ENCODE measurements at places on chromosomes 2 and 18.
A peak's percentile ranks its signal among the peaks of the same experiment; 100 is the strongest.

- DNase-seq: no peak
These were observed 701.1 kb upstream of the ZEB2 start for GRCh38 chr2:145221032-145221431.

DNA sequence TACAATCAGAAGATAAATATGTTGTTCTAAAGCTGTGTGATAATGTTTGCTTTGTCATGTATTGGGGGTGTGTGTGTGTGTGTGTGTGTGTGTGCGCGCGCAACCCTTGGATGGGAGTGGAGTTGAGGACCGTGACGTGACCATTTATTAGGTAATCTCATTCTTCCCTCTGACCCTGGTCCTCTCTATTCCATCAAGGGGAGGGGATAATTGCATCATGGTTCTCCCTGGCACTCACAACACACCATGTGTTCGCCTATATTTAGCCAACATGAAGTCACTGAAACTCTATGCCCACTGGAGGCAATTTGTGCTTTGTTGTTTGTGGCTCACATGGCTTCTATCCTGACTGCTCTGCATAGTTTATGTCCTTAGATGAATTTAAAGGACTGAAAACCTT is 79.8 kb upstream of the LRPPRC start:
- no peak for DNase-seq

DNA sequence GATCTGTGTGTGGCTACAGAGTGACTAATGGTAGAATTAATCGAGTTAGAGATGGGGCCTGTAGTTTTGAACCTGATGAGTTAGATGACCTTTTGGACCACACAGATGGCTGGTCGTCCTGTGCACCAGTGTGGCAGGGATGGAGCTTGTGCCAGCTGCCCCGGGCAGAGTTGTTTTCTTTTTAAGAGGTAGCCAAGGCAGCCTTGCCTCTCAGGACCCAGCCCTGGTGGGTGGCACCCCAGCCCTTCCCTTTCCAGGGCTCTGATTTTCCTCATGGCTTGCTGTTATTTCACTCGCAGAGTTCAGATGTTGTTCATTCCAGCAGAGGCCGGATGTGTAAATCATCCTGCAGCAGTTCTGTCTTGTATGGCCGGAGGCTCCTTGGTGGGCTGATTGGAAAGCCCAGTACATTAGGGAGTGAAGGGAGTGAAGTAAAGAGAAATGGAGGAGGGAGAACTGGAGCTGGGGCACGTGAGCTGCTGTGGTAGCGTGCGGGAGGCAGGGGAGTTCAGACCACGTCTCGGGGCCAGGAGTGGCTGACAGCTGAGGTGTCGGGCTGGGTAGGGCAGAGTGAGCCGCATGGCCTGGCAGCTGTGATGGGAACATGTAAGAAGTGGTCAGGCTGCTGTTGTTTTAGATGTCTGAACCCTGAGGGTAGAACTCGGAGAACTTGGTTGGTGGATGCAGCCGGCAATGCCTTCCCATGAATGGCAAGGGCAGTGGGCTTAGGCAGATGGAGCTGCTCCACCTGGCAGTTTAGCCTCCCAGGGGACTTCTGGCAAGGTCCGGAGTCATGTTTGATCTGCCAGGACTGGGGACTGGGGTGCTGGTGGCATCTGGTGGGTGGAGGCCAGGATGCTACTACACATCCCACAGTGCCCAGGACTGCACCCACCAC is 28.8 kb downstream of the ASAP2 start:
- DNase-seq: no peak

GRCh38 chr2:74142340-74142739 is 5.4 kb downstream of the BOLA3 start:
- peak; percentile 69 for DNase-seq

GRCh38 chr2:197349699-197350098 is 39.1 kb upstream of the ANKRD44 start:
- DNase-seq: no peak

GRCh38 chr18:59941331-59941730 is 41.5 kb downstream of the PMAIP1 start:
- no peak for DNase-seq

DNA sequence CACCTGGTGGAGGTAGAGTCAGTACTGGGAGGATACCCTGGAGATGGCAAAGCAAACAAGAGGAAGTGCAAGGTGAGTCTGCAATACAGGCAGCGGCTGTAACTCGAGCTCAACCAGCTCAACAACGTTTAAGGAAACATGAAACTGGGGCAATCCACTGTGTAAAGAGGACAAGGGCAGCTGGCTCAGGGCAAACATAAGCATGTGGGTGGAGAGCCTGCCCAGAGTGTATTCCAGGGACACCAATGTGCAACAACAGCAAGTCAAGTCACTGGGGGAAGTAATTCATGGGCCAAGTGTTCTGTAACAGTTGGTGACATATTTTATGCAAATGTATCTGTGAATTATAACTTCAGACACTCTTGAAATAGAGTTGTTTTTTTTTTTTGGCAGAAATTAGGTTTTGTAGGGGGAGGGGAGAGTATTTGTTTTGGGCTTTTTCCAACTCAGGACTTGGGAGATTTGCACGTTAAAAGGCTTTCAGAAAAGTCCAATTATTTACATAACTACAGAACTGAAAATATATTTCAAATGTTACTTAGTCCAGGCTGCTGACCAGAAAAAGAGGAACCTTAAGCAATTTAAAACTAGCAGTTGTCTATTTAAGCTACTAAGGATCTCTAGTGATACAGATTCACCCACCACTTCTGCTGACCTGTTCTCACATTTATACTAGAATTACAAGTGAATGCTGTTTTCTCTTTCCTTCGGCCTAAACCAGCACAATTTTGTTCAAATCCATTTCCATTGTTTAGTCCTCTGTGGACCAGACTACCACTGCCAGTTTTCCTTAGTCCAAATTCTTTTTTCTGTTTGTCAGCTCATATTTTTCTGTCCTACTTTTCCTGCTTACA is 18.6 kb downstream of the NRXN1 start:
- peak; percentile 13 for DNase-seq

GRCh38 chr2:207600231-207600630 is 25.0 kb downstream of the METTL21A start:
- DNase-seq: no peak

- no peak for DNase-seq
These were observed 85.3 kb upstream of the GALNT5 start for GRCh38 chr2:157172239-157172638.

GRCh38 chr2:112317303-112318158 is 42.1 kb downstream of the ZC3H6 start:
- DNase-seq: no peak

GRCh38 chr2:160006475-160006874 is 55.9 kb downstream of the PLA2R1 start:
- no peak for DNase-seq

GRCh38 chr2:212021947-212022346 is 516.7 kb downstream of the ERBB4 start:
- no peak for DNase-seq

- DNase-seq: no peak
These were observed 54.8 kb downstream of the SEMA4F start for GRCh38 chr2:74708883-74709282.

All from WERI-Rb-1 (cell line).